ENCODE measurements at places on chromosomes 3 and 15.
A peak's percentile ranks its signal among the peaks of the same experiment; 100 is the strongest.

GRCh38 chr3:120622870-120623726 is 27.0 kb downstream of the NDUFB4 start:
- DNase-seq = no peak

DNA sequence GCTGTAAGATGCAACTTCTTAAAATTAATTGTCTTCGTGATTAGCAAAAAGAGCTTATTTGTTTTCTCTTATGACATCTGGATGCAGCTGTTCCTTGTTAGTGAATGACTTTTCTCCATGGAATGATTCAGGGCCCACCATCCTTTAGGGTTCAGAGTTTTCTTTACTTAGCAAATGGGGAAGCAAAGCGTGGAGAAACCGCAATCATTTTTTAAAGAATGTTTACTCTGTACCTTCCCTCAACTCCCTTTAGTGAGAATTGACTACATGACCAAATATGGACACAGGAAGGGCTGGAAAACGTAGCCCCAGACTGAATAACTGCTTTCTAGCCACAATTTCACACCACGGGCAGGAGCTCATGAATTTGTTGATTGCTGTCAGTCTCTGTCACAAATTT is 130.1 kb downstream of the EDEM1 start:
- no peak for DNase-seq

GRCh38 chr3:32686713-32687112 is 1.7 kb downstream of the CNOT10 start:
- no peak for DNase-seq

- no peak for DNase-seq
These were observed 33.9 kb upstream of the C15orf39 start for GRCh38 chr15:75167588-75168350.

GRCh38 chr3:194069421-194070219 is 66.3 kb upstream of the HES1 start:
- no peak for DNase-seq

DNA sequence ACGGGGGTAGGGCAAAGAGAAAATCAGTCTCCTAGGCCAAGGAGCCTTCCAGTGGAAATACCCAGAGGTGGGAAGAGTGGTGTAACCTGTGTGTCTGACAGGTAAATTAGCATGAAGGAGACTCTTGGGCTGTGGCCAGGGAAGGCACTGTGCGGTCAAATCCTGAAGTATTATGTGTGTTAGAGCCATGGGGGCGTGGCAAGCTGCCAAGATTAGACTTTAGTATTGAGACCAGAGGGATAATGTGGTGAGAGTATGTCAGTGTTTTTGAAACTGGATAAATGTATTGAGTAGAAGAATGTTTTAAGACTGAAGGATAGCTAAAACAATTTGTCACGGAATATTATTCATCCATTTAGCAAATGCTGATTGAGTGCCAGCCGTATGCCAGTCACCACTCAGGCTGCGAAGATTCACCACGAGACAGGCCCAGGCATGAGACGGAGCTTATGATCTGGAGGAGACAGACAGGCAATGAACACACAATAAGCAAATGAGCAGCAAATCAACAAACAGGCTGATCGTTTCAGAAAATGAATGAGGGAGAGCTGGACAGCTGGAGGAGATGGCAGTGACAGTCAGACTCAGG is 445.9 kb downstream of the MCTP2 start:
- DNase-seq = peak; percentile 50

DNA sequence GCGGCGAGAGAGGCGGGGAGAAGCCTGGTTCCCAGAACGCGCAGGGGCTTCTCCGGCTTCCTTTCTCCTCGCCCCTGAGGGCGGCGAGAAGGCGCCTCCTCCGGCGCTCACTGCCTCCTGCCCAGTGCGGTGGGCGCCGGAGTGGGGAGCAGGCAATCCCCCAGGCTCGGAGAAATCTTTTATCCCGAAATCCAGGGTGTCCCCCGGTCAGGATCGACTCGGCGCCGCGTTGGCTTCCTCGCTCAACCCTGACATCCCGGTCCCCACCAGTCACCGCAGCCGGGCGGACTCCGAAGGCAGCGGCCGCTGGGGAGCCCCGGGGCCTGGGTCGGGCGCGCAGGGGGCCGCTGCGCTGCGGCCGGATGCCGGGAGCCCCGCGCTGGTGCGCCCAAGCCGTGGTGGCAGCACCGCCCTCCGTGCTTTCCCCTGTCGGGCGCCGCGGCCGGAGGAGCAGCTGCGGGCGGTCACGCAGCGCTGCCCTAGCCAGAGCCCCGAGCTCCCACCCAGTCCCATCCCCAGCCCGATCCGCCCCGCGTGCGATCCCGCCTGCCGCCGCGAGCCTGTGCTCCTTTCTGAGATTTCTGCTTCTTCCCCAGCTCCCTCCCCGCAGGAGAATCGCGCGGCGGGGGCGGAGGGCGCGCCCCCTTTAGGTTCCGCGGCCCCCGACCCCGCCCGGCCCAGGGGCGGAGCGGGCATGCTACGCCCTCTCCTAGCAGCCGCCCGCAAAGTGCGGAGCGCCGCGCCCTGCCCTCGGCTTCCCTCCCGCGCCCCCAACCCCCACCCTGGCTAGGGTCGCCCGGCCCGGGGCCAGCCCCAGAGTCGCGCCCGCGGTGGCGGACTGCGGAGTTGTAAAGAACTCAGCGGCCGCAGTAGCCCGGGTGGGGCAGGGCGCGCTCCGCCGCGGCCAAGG is 683 bp upstream of the CACNA2D3 start:
- DNase-seq = no peak

GRCh38 chr3:162437480-162437879 is 940.9 kb downstream of the OTOL1 start:
- DNase-seq = no peak

GRCh38 chr3:17182166-17182565 is 297.4 kb downstream of the PLCL2 start:
- no peak for DNase-seq
